Activated T-cell treated with anti-CD3 and anti-CD28 coated beads, Interleukin-2, amount 50 U/mL, for 72 hours (primary cell): ENCODE measurements at places on chromosomes 1 and 21. TPM values are rescaled to one million over a fixed set of nuclear protein-coding genes. Genes with fewer than 3 reads are reported as not detected.

- peak; percentile 65 for DNase-seq
These were observed 46.5 kb downstream of the RAP1GAP start for GRCh38 chr1:21622466-21623315.

RYR2 gene
- 0.19 TPM for total RNA-seq

DNA sequence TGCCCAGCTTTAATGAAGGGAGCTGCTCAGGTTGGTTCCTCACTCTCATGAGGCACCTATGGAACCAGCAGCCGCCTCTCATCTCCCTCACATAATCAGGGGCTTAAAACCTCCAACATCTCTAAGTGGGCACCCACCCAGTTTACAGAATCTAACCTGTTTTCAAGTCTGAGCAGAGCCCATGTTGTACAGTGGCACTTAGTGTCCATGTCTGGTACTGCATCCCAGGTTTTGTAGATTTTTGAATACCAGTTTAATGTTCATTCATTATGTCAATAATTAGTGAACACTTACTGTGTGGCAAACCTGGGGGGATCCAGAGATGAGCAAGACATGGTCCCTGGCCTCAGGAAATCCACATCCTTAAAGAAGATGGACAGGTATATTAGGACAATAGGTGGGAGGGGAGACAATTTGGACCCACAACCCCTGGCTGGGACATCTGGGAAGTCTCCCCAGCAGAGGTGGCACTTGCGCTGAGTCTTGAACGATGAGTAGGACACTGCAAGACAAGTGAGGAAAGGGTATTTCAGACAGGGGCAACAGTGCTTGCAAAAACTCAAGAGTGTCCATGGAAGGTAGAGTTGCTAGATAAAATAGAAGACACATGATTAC lies 83.3 kb downstream of the LACTBL1 start:
- DNase-seq: no peak

- DNase-seq: no peak
These were observed 22.9 kb upstream of the SLC44A3 start for GRCh38 chr1:94797291-94797690.

- no peak for DNase-seq
These were observed 7.0 kb downstream of the CDKN2C start for GRCh38 chr1:50976890-50977574.
